ENCODE measurements at places on chromosomes 5 and 9.

GRCh38 chr5:175713930-175714329, 56.1 kb downstream of the HRH2 start:
- DNase-seq: no peak

- DNase-seq: peak; percentile 80
Observed at GRCh38 chr9:111597852-111598732, 1.4 kb downstream of the PTGR1 start.

GRCh38 chr9:134807716-134808446, 72.7 kb upstream of the FCN2 start:
- DNase-seq: no peak

GRCh38 chr5:80780024-80780423, 125.2 kb upstream of the DHFR start:
- no peak for DNase-seq

GRCh38 chr5:1561402-1561929, 37.7 kb upstream of the LPCAT1 start:
- DNase-seq: no peak

DNA sequence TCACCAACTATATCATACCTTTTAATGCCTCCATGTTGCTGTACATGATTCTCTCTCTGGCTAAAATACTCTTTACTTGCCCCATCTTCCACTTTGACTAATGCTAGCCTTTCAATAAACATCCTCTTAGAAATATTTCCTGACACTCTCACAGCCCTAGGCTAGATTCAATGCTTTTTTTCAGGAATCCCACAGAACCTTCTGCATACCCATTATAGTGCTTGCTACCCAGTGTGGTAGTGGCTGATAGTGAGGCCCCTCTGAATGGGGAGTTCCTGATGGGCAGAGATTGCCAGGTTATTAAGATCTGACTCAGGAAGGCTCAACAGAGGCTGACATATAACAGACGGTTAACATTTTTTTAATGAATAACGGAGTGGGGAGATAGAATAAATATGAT, 11.6 kb downstream of the SSBP2 start:
- DNase-seq: no peak

DNA sequence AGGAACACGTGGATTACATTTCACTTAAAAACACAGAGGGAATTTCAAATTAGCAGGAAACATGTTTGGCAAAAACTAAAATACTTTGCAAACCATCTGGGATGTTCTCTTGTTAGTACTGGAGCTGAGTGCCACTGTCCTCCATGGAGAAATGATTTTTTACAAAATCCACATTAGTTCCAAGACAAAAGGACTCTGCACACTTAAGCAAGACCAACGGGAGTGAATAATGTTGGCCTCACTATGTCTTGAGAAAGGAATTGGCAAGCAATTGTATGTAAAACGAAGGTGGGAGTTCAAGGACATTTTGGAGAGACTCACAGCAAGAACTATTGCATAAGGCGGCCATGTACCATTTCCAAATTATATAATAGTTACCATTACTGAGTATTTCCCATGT, 547.5 kb downstream of the EBF1 start:
- DNase-seq: no peak

GRCh38 chr5:54009357-54009756, 301.0 kb downstream of the ARL15 start:
- no peak for DNase-seq

DNA sequence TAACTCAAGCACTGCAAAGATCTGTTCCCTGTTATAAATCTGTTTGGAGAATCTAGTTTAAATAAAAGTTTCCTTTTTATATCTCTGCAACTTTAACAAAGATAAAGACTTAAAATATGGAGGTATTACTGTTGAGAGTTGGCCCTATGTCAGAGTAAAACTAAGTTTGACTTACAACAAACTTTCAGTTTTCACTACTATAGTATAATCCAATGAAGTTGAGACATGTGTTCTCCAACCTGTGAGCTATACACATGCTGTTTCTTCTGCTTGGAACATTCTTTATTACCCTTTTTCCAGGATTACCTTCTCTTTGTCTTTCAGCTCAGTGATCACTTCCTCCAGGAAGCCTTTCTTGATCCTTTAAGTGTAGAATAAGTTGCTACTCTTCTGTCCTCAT, 1109.3 kb downstream of the MAT2B start:
- no peak for DNase-seq

GRCh38 chr9:116686693-116687073, 422 bp upstream of the TRIM32 start:
- DNase-seq: no peak

Data from ELF-1 (cell line).